Stimulated activated CD4-positive, alpha-beta T cell treated with anti-CD3 and anti-CD28 coated beads, Interleukin-15, amount 100 ng/mL, for 1 hour (primary cell): ENCODE measurements at places on chromosomes 1 and 21.

DNA sequence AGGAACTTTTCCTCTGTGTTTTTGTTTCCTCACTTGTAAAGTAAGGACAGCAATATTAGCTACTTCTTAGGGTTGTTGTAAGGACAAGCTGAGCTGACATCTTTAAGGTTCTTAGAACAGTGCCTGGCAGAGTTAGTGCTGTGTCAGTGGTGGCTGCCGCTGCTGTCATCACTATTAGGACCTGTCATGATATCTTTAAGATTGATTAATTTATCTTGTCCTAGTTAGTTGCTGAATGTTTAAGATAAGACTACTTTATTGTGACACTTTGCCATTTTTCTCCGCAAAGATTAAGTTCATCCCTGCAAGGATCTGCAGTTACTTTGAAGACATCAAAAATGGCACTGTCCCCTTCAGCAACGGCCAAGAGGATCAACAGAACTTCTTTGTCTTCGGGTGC is 40.1 kb upstream of the GPR88 start:
- no peak for DNase-seq

GRCh38 chr1:92538048-92538412 is 51.3 kb upstream of the GFI1 start:
- no peak for DNase-seq

GRCh38 chr1:167722870-167723251 is 1.1 kb downstream of the MPZL1 start:
- no peak for DNase-seq

DNA sequence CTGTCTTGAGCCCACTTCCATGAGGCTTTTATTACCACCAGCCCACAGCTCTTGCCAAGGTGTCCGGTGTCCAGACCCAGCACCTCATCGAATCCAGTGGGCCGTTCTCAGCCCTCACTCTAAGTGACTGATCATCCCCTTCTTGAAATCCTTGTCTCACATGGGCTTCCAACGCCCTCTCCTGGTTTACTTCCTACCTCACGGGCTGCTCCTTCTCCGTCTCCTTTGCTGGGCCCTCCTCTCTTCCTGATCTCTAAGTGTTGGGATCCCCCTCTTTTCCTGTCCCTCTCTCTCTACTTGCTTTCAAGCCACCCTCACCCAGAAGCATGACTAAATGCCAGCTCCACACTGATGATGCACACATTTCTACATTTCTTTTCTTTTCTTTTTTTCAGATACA is 9.0 kb upstream of the RHBG start:
- DNase-seq: no peak

GRCh38 chr1:32885676-32886003 is 651 bp upstream of the HPCA start:
- no peak for DNase-seq

DNA sequence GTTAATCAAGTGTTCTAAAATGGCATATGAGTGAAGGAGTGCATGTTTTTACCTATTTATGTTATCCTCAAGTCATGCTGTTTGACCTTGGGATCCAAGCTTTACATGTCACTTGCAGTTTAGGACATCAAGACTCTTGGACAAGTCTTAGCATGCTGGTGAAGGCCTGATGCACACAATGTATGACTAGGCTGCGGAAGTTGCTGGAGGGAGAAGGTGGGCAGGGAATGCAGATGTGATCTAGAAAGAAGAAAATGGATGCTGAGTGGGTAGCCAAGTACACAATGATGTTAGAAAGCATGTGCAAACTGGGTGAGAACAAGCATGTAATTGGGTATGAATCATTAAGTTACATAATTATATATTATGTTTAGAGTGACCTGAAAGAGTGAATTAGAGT is 301.8 kb downstream of the BRINP2 start:
- DNase-seq: no peak

GRCh38 chr1:154624746-154625643 is 17.0 kb upstream of the ADAR start:
- no peak for DNase-seq

DNA sequence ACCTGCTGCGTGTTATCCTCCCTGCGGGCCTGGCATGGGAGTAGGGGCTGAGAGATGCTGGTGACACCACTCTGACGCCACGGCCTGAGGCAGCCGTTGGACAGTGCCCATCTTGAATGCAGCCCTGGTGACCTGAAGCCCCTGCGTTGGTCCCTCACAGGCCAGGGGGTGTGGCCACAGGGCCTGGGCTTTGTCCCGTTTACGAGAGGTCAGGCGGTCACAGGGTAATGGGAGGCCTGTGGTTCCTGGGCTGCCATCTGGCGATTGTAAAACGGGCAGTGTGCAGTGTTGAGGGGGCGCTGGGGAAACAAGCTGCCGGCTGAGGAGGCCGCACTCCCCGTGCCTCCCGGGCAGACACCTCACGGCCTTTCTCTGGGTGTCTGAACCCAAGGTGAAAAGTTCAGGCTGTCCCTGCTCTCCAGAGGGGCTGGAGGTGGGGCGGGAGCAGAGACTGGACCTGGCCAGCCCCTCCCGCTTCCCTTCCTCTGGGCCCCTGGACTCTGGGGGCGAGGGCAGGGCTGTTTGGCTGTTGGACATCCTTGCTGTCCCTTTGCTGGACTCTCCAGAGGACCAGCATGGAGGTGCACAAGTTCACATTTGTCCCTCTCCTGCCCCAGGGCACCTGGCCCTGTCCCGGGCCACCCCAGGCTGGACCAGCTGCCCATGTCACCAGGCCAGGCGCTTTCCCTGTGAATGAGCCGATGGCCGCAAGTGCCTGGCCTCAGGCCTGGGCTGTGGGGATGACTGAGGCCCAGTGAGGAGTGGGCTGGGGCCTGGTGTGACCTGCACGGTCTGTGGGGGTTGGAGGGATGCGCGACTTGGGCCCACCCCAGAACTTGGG is 42.4 kb downstream of the SKI start:
- no peak for DNase-seq

DNA sequence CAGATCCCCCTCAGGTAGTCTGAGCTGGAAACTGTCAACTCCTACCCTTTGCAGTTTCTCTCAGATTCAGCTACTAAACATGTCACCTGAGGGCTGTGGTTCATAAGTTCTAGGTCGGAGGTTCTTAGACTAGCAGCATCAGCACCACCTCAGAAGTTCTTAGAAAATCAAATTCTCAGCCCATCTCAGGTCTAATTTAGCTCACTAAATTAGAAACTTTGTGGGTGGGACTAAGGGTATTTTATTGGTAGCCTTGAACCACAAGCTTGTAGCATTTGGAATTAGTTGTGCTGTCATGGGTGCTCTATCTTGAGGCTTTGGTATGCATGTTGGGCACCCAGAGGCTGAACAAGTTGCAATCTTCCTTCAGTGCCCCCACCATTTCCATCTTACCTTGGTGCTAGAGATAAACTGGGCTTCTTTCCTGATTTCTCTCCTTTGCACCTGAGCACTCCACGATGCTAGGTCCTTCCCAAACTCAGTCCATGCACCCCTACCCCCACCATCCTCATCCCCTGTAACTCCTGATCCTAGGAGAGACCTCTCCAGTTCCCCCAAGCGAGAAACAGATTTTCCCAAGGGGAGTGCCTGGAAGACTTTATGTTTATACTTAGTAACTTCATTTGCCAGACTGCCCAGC is 54.2 kb downstream of the S1PR1 start:
- no peak for DNase-seq

DNA sequence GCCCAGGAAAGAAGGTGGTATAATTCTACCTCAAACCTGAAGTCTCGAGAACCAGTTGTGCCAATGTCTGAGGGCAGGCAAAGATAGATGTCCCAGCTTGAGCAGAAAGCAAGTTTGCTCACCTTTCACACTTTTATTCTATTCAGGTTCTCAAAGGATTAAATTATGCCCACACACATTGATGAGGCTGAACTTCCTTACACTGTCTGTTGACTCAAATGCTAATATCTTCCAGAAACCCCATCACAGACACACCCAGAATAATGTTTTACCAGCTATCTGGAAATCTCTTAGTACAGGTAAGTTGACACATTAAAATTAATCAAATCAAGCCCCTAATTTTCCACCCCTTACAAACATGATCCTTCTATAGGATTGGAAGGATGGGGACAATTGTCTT is 605.7 kb downstream of the NUF2 start:
- DNase-seq: no peak

- DNase-seq: no peak
Observed at GRCh38 chr1:169495046-169495775, 9.5 kb upstream of the SLC19A2 start.

GRCh38 chr1:83860490-83861221 is 138.3 kb downstream of the TTLL7 start:
- DNase-seq: peak; percentile 41

GRCh38 chr1:46002551-46003150 is 129.8 kb downstream of the PIK3R3 start:
- DNase-seq: no peak

GRCh38 chr1:1752190-1752589 is 26.1 kb downstream of the NADK start:
- no peak for DNase-seq

DNA sequence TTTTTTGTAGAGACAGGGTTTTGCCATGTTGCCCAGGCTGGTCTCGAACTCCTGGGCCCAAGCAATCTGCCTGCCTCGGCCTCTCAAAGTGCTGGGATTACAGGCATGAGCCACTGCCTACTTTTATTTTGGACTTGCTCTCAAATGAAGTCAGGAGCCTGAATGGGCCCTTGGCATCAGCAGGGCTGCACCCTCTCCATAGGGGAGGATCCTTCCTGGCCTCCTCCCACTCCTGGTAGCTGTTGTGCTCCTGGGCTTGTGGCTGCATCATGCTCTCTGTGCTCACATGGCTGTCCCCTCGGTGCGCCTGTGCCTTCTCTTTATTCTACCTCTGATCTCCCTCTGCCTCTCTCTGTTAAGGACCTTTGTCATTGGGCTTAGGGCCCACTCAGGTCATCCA is 46.4 kb upstream of the DISP3 start:
- DNase-seq: no peak

GRCh38 chr1:66494482-66494881 is 39.5 kb upstream of the SGIP1 start:
- DNase-seq: no peak

GRCh38 chr1:206505702-206506355 is 1.5 kb upstream of the RASSF5 start:
- DNase-seq: no peak

DNA sequence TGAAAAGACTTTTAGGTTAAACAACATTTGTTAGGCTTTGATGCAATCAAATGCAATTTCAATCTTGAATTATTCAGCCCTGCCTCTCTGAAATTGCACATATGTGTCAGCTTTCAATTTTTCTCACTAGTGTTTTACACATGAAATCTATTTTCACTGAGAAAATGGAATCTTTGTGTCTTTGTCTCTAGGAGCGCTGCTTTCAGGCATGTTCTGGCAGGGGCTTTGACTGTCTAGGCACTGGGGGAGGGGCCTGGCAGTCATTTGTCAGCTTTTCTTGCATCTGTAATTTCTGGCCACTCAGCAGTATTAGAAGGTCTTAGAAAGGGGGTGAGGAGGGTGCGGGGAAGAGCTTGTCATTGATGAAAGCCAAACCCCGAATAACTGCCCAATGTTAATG is 264.4 kb downstream of the PTPRC start:
- no peak for DNase-seq

- DNase-seq: no peak
Observed at GRCh38 chr1:157348538-157349480, 203.5 kb downstream of the FCRL5 start.

GRCh38 chr1:229778794-229779193 is 152.7 kb downstream of the URB2 start:
- DNase-seq: no peak

DNA sequence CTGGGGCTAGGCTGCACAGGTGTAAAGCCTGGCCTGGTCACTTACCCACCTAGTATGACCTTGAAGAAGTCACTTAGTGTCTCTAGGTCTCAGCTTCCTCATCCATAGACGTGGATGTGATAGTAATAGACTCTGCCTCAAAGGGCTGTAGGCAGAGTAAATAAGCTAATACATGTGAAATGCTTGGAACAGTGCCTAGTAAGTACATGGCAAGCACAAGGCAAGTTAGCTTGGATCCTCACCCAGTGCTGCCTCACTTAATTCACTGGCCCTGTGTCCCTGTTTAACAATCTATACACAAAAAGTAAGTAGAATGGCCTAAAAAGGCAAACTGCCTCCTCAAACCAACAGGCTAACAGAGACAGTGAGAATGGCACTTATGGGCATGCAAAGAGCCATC is 167.8 kb downstream of the PIGK start:
- DNase-seq: no peak

DNA sequence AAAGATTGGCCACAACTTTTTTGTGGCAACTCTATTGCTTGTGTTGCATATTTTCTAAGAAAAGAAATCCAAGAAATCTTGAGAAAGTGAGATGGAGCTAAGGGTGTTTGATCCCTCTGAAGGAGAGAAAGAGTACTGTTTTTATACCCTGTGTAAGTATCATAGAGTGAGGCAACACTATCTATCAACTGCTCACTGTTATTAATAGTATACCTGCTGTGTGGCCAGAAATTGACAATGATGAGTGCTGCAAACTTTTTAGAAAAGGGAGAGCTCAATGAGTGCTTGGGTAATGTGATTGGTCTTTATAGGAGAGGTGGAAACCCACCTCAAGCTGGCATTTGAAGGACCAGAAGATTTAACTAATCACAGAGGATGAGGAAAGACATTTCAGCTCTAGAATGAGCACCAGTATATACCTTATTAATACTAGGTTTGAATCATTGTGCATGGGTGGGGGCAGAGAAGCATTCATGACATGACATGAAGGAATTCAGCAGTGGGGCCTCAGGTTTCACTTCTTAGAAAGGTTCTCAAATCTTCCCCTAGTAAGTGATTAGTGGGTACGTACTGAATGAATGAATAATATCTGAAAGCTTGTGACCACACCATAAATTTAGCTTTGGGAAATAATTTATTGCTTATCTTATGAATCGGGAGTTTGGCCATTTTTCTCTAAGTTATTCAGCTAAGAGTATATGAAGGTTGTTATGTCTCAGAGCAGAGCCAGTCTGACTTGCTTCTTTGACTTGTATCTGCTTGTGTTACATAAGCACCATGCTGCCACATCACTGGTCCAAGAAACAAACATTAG is 169.2 kb upstream of the SGIP1 start:
- no peak for DNase-seq

- DNase-seq: no peak
Observed at GRCh38 chr1:173444757-173445156, 32.4 kb upstream of the PRDX6 start.

DNA sequence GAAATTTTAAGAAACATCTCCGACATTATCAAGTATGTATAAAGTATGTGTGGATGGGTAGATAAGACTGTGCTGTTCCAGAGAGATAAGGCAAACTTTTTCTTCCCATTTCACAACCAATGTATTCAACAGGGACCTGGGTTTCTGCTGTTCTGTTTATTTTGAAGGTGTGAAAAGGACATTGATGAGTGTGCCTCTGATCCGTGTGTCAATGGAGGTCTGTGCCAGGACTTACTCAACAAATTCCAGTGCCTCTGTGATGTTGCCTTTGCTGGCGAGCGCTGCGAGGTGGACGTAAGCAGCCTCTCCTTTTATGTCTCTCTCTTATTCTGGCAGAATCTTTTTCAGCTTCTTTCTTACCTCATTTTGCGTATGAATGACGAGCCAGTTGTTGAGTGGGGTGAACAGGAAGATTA is 174.0 kb downstream of the CRB1 start:
- no peak for DNase-seq

DNA sequence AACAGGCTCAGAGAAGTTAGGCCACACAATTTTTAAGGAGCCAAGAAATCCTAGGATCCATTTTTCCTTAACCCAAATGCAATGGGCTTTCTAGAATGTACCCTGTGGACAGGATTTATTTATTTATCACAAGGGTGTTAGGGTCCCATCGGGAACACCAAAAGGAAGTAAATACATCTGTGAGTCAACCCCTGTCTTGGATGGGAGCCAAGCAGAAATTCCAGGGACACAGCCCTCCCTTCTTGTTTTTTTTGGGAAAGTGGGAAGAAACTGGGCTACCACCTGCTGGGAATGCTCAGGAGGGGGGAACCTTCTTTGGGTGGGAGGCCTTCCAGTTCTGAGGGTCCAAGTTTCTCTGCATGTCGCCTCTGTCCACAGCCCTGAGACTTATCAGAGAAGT is 1.3 kb downstream of the CRNN start:
- DNase-seq: no peak
